Vagina (tissue), 2 donors: ENCODE measurements at places on chromosomes 16 and 17. TPM values are rescaled to one million over a fixed set of nuclear protein-coding genes. Genes with fewer than 3 reads are reported as not detected.

DNA sequence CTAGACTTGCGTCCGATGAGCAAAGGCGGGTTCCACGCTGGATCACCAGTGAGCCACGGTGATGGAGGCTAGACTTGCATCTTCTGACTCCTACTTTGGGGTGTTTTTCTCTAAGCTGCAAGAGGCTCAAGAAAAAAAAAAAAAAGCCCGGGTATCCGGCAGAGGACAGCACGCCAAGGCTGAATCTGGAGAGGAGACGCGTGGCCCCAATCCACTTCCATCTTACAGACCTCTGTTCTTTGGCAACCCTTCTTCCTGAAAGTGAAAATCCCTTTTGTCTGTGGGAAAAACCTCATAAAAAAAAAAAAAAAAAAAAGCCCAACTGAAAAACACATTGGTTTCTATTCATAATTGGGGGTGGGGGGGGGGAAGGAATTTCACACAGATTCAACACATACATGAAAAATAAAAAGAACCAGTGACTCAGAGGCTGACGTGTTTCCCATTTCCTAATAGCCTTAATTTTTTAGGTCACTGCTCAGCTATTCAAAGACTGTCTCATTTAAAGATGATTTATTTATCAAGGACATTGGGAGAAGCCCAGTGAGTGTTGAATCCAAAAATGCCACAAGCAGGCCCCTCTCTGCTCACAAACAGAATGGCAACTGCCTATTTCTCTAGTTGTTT, 258.3 kb downstream of the FOXL1 start:
- no peak for DNase-seq

BAIAP3 gene
- 4.2 TPM for total RNA-seq

DNA sequence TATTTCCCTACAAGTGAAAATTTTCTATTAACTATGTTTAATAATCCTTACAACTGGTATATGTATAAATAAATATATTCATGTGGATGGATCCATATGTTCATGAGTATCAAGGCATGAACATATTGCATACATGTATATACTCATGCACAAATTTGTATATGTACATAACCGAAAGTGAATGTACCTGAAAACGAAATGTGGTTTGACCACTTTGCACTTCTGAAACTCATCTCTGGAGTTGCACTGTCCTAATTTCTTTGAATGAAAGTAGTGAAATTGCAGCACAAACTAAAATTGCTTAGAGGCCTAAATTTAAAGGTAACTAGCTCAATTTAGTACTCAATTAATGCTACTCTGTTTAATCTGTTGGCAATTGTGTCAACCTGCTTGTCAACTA, 27.4 kb upstream of the GNAO1 start:
- no peak for DNase-seq

- no peak for DNase-seq
These were observed 136.8 kb upstream of the CDH5 start for GRCh38 chr16:66229651-66230050.

DNA sequence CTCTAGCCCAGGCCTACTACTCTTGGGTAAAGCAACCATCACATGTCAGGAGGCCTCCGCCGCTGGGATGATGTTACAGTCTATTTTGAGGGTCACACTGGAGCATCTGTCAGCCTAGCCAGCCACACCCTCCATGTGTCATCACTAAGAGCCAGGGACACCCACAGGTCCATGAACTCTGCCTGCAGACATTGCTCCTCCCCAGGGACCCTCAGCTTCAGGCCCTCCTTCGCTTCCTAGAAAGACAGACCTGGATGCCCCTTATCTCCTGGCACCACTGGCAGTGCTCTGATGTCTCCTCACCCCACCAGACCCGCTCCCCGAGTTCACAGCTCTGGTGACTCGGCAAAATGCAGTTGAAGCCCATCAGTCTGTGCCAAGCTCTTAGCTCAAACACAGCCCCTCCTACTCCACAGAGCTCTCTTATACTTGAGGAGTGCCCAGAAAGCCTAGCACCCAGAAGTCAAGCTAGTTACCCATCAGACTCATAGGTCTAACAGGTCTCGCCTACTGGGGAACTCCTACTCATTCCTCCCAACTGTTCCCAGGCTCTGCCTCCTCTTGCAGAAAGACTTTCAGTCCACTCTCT, 5.9 kb downstream of the RANBP10 start:
- no peak for DNase-seq

- no peak for DNase-seq
These were observed 873 bp downstream of the USP10 start for GRCh38 chr16:84700446-84701300.
